ENCODE measurements at places on chromosomes 4 and X.

GRCh38 chr4:94508806-94509205, 57.1 kb downstream of the PDLIM5 start:
- DNase-seq = no peak

DNA sequence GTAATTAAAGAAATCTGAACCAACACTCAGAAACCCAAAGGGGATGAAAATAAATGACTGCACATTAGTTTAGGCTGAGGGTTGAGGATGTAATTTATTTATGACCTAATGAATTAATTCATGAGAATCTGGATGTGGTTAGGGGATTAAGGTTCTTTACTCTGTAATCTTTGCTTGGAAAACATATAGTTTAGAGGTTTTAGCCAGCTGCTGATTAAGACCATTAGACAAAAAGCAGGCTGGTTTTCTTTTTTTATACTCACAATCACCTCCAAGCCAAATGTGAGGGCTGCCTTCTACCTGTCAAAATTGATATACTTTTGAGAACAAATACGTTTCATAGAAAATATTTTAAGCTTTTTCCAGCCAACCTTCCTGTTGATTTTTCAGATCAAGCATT, 2705.8 kb downstream of the PCDH7 start:
- DNase-seq = no peak

DNA sequence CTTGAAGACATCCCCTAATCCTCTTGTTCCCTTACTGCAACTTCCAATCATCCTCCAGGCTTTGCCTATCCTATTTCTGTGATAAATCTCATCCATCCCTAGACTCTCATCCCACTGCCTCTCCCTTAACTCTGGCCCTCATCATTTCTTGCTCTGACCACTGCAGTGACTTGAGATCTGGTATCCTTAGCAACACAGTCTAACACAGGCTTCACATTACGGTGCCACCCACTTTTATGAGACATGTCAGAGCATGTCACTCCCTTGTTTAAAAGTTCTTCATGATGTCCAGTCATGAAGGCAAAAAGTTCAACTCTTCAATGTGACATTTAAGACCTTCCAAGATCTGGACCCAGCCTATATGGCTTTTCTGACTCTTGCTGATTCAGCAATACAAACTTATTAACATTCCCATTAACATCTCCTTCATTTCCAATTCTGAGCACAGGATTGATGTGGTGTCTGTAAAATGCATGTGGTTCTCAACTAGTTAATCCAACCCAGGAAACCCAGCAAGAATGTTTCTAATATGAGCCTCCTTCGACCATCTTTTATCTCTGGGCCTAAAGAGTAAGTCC, 64.0 kb downstream of the OR13H1 start:
- no peak for DNase-seq

DNA sequence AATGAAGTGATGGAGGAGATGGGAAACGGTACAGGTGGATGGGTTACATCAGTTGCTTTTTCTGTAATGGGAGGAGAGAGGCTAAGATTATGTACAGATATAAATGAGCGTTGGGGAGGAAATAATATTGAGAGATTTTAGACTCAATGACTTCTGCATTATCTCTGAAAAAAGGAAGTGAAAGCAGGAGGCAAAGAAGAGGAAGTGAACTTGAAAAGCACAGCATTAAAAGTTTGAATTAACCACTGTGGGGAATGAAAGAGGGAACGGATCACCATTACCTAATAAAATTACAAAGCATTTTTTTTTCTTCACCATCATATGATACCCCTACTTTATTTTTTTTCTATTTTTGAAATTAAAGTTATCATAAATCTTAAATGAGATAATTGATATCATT, 1025.5 kb downstream of the RPA4 start:
- DNase-seq = no peak

DNA sequence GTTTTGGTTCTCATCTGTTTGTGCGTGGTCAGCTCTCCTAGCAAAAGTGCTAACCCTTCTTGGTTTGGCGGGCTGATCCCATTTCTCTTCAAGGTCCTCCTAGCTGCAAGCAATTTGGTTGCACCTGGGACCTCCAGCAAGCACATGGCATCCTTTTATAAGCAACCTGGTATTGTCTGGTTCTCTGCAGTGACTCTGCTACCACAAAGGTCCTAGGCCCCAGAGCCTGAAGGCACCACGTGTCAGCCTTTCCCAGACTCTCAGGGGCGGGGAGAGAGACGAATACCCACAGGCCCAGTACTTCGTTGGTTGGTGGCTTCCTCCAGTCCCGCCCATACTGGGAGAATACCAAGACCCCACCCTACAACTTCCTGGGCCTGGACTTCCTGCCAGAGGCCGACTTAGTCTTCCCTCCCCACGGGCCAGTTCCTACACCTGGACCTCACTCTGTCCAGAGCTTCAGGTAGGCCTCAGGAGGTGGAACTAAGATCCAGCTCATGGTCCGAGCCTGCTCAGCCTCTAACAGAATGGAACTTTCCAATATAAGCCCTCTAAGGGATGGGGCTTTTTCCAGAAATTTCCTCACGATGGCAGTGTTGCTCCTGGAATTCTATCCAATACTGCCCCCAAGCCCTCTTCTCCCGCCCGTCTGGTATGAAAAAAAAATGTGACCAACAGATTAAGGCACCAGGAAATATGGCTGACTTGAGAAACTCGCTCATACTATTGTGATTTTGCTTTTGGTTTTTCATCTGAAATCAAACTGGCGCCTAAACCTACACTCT, 192.5 kb upstream of the STK26 start:
- peak; percentile 4 for DNase-seq

- no peak for DNase-seq
Observed at GRCh38 chr4:100968046-100968445, 379.3 kb downstream of the PPP3CA start.

GRCh38 chr4:151052785-151053184, 37.7 kb upstream of the LRBA start:
- DNase-seq = no peak

GRCh38 chrX:35289952-35290351, 347.4 kb downstream of the FAM47B start:
- no peak for DNase-seq

DNA sequence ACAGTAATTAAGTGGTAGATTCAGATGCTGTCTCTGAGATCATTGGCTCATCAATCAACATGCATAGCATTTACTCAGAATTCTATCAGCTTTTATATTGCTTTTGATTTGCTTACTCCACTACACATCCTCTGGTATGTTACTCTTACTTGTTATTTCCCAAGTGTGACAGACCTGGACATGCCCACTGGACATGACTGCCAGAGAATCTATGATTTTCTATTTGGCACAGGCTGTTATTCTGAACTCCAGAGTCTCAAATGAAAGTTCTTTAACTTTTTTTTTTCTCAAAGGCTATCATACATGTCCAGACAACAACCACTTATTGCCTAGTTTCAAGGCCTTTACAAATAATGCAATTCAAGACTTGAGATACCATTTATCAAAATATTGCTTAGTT, 116.1 kb upstream of the ARHGAP24 start:
- no peak for DNase-seq

GRCh38 chr4:36142504-36142903, 101.8 kb downstream of the ARAP2 start:
- no peak for DNase-seq

DNA sequence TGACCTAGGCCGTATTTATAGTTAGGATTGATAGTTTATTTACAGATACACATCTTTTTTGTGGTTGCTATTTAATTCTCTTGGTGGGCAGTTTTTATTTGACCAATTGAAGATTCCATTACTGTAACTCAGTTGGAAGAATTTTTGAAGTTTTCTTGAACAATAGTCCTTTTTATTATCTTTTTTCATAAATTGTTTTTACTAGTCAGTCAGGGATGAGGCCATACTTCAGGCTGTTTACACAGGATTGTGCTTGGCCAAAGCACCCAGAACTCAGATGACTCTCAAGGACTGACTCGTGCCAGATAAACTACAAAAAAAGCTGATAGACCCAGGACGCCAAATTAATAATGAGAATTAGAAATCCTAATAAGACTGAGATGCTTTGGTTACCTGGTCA, 7.0 kb downstream of the HERC3 start:
- DNase-seq = no peak

DNA sequence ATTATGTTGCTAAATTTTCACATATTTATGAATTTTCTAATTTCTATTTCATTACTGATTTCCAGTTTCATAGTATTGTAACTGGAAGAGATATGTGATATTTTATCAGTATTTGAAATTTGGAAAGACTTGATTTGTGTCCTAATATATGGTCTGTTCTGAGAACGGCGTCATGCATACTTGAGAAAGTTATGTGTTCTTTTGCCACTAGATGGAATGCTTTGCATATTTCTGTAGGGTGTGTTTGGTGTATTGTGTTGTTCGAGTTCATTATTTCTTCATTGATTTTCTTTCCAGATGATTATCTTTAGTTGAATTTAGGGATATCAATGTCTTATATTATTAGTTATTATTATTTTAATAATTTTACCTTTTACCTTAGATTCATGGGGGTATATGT, 110.6 kb upstream of the ITM2A start:
- no peak for DNase-seq

DNA sequence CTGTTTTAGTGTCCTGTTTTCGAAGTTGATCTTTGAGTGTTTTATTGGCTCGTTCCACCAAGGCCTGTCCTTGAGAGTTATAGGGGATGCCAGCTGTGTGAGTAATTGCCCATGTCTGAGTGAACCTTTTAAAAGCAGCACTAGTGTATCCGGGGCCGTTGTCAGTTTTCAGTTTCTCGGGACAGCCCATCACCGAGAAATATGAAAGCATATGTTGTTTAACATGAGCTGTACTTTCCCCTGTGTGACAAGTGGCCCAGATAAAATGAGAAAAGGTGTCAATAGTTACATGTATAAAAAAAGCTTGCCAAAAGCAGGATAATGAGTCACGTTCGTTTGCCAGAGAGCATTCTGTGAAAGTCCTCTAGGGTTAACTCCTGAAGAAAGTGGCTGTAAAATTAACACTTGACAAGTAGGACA, 48.6 kb upstream of the RASSF6 start:
- no peak for DNase-seq

GRCh38 chr4:32349026-32349425, 1628.9 kb downstream of the PCDH7 start:
- no peak for DNase-seq

DNA sequence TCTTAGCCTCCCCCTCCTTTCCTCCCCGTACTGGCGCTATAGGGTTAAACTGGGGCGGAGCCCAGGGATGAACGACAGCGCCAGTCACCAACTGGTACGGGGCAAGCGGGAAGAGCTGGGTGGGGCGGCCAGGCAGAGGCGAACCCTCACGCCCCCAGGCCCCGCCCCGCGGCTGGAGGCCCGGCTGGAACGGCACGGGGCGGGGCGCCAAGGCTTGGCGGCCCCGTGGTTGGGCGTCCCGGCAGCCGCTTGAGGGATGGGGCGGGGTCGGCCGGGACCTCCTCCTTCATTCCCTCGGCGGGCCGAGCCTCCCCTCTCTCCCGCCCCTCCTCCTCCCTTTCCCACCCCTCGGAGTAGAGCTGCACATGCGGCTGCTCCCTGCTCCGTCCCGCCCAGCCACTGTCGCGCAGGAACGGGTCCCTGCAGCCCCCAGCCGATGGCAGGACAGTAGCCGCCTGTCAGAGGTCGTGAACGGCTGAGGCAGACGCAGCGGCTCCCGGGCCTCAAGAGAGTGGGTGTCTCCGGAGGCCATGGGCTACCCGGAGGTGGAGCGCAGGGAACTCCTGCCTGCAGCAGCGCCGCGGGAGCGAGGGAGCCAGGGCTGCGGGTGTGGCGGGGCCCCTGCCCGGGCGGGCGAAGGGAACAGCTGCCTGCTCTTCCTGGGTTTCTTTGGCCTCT, at the start of gene EDA:
TSS of gene EDA (plus strand) at position 335 of the 678 bp plus-strand sequence.
- DNase-seq = no peak

DNA sequence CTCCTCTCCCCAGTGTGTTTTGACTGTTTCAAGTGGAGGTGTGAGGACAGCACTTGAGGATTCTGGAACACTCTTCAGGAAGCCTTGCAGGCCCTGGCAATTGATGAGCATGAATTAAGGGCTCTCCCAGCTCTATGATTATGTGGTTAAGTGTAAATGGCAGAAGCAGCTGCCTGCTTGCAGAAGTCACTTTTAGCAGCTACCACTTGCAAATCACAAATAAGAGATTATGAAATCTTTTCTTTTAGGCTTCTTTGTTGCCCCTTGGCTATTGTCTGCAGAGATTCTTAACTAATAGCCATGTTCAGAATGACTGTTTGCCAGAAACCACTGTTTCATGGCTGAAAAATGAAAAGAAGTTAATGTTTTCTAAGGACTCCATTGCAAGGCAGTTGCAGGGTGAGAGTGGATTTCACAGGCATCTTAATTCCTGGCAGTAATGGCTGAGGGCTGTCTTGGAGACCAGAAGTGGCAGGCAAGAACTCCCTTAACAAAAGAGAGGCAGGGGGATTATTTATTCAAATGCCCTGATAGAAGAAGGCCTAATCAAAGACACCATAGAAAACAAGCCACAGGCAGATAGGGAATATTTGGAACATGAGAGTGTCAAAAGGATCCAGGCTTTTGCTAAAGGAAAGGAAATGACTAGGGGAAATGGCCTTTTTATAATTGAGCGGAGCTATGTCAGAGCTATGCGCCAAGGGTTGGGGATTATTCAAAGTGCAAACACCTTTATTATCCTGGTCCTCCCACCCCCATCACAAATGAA, 8.3 kb upstream of the HOPX start:
- no peak for DNase-seq

DNA sequence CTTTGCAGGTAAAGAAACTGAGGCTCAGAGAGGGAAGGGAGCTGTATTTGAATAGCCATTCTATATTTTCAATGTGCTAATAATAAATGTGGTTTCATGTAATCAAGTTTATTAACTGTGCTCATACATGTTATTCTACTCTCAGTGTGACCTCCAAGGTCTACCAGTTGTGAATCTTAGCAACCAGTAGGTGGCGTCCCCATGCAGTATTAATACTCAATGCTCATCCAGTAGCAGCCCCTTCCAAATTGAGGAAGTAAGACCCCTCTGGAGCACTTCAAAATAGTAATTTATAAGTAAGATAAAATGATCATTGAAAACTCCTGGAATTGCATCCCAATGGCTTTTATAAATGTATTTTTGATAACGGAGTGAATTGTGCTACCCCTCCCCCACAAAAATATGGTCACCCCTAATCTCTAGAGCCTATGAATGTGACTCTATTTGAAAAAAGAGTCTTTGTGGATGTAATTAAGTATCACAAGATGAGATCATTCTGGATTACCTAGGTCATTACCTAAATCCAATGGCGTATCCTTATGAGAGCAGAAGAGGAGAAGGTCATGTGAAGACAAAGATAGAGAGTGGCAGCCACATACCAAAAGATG, 20.4 kb upstream of the SEPSECS start:
- no peak for DNase-seq
